ENCODE measurements at places on chromosomes 16 and 17.

- no peak for DNase-seq
These were observed 30.8 kb upstream of the SPACA3 start for GRCh38 chr17:32960815-32961214.

- no peak for DNase-seq
These were observed 16.3 kb downstream of the TTLL6 start for GRCh38 chr17:48800626-48801217.

- DNase-seq = no peak
These were observed 165.3 kb downstream of the SALL1 start for GRCh38 chr16:50985733-50986132.

DNA sequence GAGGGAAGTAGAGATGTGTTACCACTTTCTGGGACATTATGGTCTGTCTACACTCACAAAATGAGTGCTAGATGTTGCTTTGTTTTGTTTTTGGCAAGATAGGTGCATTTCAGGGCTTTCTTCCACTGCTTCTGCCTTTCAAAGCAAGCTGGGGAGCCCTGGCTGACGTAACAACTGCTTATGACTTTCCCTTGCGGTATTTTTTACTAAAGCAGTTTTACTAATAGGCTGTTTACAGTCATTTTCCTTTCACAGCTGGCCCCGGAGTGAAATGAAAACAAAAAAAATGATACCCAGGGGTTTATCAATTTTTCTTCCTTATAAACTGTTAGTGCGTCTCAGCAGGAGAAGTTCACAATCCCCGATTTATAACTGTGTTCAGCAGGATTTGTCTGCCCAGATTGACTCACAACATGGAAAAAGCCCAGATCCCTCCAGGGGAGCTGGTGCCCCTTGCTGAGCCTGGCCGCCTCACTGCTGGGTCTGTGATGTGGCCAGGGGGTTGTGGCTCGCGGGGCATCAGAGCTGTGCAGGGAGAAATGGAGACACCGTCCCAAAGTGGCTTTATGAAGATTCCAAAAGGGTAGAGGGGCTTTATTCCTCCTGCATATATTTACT lies 184.4 kb upstream of the HS3ST3A1 start:
- DNase-seq = no peak

GRCh38 chr16:23573817-23574216 lies 16.3 kb downstream of the UBFD1 start:
- DNase-seq = no peak

DNA sequence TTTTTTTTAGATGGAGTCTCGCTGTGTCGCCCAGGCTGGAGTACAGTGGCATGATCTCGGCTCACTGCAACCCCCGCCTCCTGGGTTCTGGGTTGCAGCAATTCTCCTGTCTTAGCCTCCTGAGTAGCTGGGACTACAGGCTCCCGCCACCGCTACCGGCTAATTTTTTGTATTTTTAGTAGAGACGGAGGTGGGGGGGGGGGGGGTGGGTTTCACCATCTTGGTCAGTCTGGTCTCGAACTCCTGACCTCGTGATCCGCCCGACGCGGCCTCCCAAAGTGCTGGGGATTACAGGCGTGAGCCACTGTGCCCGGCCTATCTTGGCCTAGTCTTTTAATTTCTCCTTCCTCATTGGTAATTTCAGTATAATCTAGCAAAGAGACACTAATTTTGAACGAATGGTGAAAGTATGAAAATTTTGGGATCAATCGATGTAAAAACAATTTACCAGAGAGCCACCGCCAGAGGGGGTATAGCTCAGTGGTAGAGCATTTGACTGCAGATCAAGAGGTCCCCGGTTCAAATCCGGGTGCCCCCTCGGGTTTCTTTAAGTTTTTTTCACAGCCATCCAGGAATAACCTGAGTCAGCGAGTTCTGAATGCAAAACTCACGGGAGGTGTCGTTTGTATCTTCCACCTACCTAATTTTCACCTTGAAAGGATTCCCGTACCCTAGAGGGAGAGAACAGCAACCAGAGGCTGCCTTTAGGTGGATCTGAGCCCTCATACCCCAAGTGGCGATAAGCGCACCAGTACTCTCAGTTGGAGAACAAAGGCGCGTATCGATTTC lies 2.5 kb upstream of the LASP1 start:
- DNase-seq = peak; percentile 43

DNA sequence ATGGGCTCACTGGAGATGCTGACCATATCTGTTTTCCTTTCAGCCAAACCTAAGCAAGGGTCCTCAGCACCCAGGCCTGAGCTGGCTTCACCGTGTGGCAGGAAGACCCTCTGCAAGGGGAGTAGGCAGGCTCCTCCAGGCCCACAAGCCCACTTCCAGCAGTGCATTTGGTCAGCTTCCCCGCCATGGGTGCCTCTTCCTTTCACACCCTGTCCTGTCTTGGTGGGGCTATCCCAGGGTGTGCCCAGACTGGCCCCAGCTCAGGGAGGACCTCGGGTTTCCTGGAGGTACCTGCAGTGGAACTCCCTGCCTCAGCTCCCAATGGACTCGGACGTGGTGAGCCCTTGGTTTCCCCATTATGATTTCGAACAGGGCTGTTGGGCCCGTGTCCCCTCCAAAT lies 12.7 kb upstream of the KRTAP17-1 start:
- DNase-seq = no peak

DNA sequence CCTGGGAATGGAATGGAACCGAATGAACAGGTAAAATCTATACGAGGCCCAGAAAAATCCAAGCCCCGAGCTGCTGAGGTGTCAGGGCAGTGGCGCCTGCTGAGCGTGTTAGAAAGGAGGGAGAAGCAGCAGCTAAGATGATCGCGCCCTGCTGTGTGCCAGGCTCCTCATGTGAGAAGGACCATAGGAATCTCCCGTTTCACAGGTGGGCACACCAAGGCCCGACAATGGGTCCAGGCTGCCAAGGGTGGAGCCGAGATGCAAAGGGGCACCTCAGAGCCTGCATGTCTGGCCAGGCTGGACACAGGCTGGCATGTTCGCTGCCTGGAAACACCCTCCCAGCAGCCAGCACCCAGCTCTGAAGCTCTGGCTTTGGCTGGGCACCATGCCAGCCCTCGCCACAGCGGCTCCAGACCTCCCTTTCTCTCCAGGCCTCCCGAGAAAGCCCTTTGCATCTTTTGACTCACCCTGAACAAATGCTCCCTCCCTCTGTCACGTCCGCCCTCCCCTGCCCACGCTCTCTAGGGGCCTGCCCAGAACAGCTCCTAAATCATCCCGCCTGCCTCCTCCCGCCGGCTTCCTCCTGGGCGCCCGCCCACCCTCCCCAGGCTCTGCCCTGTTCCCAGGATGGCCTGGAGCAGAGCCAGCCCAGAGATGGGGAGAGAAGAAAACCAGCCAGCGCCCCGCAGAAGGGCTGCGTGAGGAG lies 217.8 kb upstream of the GSE1 start:
- DNase-seq = peak; percentile 19

- no peak for DNase-seq
These were observed 212.2 kb downstream of the AATF start for GRCh38 chr17:37160944-37161343.

- DNase-seq = no peak
These were observed 3.6 kb upstream of the SLFN11 start for GRCh38 chr17:35377068-35377467.

- DNase-seq = no peak
These were observed 900 bp downstream of the HAP1 start for GRCh38 chr17:41733348-41734138.

- DNase-seq = no peak
These were observed 71.0 kb downstream of the RBBP6 start for GRCh38 chr16:24610416-24610755.

DNA sequence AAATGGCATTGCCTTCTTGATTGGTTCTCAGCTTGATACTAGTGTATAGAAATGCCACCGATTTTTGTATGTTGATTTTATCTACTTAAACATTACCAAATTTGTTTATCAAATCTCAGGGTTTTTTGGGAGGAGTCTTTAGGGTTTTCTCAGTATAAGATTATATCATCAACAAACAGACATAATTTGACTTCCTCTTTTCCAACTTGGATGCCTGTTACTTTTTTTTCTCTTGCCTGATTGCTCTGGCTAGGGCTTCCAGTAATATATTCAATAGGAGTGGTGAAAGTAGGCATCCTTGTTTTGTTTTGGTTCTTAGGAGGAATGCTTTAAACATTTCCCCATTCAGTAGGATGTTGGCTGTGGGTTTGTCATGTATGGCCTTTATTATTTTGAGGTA lies 29.1 kb downstream of the EFCAB13 start:
- DNase-seq = no peak

- DNase-seq = no peak
These were observed 36.3 kb upstream of the BCAR1 start for GRCh38 chr16:75287708-75288107.

- DNase-seq = no peak
These were observed 25.2 kb downstream of the B4GALNT2 start for GRCh38 chr17:49157784-49158183.

- no peak for DNase-seq
These were observed 85.6 kb downstream of the OMG start for GRCh38 chr17:31211352-31212012.

- no peak for DNase-seq
These were observed 479.3 kb downstream of the HS3ST3B1 start for GRCh38 chr17:14780097-14780651.

- no peak for DNase-seq
These were observed 744 bp downstream of the SALL1 start for GRCh38 chr16:51150165-51150887.

- peak; percentile 3 for DNase-seq
These were observed 80.3 kb upstream of the GOT2 start for GRCh38 chr16:58814348-58814801.

- no peak for DNase-seq
These were observed 29.2 kb upstream of the NKD1 start for GRCh38 chr16:50519001-50519400.

DNA sequence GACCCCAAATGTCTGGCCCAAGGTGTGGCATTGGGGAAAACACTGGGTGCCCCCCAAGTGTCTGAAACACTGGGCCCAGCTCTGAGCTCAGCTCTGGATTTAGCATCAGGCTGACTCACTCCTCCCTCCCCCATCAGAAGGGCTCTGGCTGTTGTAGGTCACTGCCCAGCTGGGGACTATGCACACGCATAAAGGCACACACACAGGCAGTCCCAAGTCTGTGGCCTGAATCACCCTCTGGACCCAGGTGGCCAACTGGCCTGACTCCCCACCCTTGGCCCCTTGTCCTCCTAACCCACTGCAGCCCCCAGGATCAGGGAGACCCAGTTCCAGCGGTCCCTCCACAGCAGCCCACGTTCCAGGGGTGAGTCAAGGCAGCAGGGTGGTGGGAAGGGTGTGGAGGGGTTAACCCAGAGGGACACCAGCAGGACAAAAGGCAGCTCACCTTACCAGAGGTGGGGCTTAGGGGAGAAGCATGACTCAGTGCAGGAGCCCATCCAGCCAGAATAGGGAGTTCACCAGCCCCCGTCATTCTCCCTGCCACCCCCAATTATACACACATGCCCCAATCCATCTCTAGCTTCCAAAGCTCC lies 47.0 kb downstream of the MYO18A start:
- DNase-seq = no peak

DNA sequence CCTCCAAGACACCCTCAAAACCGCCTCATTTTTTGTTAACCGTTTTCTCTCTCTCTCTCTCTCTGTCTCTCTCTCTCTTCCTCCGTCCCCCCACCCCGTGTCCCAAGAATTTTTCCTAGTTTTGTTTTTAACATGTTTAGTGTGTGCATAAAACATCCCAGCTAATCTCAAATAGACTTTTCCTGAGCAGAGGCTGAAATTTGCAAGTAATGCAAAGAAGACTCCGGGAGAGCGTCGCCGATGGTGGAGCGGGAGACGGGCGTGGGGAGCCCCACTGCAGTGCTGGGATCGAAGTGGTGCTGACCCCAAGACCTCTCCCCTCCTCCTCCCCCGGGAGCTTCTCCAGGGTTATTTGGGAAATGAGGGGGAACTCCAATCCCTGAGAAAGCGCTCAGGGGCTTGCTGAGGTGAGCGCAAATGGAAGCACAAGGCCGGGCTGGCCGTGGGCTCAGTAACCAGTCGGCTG lies 4.7 kb upstream of the DLX4 start:
- no peak for DNase-seq

GRCh38 chr17:59145571-59146096 lies 9.4 kb downstream of the SKA2 start:
- no peak for DNase-seq

DNA sequence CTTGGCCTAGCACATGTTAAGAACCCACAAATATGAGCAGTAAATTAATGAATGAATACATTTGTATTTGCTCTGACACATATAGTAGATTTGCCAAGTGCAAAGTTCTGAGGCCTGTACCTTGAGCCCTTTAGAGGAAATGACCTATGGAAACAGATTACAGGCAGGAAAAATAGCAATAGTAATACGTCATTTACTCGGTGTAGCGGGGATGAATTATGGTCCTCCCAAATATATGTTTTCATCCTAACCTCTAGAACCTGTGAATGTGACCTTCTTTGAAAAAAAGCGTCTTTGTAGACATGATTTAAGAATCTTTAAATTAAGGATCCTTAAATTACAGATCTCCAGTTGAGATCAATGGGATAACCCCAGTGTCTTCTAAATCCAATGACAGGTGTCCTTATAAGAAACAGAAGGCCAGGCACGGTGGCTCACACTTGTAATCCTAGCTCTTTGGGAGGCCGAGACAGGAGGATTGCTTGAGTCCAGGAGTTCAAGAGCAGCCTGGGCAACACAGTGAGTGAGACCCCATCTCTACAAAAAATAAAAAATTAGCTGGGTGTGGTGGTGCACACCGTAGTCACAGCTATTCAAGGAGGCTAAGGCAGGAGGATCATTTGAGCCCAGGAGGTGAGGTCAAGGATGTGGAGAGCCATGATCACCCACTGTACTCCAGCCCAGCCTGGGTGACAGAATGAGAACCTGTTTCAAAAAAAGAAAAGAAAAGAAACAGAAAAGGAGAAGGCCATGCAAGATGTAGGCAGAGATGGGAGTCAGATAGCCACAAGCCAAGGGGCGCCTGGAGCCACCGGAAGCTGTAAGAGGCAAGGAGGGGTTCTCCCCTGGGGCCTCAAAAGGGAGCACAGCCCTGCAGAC lies 5.1 kb upstream of the ITPRIPL2 start:
- DNase-seq = no peak

- no peak for DNase-seq
These were observed 5.8 kb downstream of the KRTAP29-1 start for GRCh38 chr17:41296846-41297245.

DNA sequence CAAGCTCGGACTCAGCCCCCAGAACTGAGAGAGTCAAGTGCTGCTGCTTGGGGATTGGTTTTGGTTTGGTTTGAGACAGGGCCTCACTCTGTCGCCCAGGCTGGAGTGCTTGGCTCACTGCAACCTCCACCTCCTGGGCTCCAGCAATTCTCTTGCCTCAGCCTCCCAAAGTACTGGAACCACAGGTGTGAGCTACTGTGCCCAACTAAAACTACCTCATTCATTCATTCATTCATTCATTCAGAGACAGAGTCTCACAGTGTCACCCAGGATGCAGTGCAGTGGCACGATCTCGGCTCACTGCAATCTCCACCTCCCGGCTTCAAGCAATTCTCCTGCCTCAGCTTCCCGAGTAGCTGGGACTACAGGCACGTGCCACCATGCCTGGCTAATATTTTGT lies 24.7 kb downstream of the UNKL start:
- no peak for DNase-seq

- no peak for DNase-seq
These were observed 260.1 kb downstream of the SNX29 start for GRCh38 chr16:12236589-12236988.

- DNase-seq = no peak
These were observed 94.0 kb downstream of the SKAP1 start for GRCh38 chr17:48335858-48336500.
